ENCODE measurements at places on chromosomes 7 and 10. TPM values are rescaled to one million over a fixed set of nuclear protein-coding genes. Genes with fewer than 3 reads are reported as not detected.

OR13A1 gene
- total RNA-seq = not detected

TLX1 gene
- total RNA-seq = not detected

SLC26A3 gene
- not detected for total RNA-seq

DENND10 gene
- total RNA-seq = 61.7 TPM

NXPH1 gene
- total RNA-seq = not detected

AKAP9 gene
- total RNA-seq = 16.9 TPM

NEUROG3 gene
- not detected for total RNA-seq

SPDYE9 gene
- total RNA-seq = not detected

CFAP69 gene
- total RNA-seq = 3.3 TPM

ZNF853 gene
- total RNA-seq = 2.0 TPM

LIPJ gene
- total RNA-seq = not detected

NSUN6 gene
- total RNA-seq = 5.2 TPM
